ENCODE measurements at places on chromosomes 5 and 9.

- peak; percentile 38 for DNase-seq
Measured at GRCh38 chr9:21023861-21024260, 7.6 kb downstream of the HACD4 start.

DNA sequence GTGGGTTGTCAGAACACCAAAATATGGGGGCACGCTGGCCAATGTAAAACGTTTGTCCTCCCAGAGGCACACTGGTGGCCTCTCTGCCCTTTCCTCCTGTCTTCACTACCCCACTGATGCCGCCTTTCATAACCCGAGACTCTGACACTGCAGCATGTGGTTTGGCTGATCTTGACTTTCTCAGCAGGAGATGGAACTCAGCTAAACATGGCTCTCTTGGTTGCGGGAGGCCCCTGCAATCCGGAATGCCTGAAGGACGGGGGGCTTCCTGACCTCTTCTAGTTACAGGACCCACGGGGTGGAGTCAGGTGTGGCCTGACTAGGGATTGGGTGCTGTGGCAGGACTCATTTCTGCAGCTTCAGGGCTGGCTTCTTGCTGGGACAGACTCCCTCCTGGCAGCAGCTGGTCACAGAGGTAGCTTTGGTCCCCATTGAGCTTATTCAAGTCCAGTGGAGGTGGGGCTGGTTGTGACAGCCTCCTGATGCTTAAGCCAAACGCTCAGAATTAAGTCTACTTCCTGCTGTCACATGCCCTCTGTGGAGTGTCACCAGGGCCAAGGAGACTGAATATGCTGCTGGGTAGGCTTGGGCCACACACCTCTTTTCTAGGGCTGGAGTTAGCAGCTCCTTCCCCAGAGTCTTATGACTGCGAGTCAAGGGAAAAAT, 44.2 kb downstream of the NXNL2 start:
- DNase-seq: no peak

- DNase-seq: no peak
Measured at GRCh38 chr9:137293094-137293481, 9.0 kb downstream of the NRARP start.

- peak; percentile 9 for DNase-seq
Measured at GRCh38 chr9:134689321-134690181, 47.9 kb downstream of the COL5A1 start.

DNA sequence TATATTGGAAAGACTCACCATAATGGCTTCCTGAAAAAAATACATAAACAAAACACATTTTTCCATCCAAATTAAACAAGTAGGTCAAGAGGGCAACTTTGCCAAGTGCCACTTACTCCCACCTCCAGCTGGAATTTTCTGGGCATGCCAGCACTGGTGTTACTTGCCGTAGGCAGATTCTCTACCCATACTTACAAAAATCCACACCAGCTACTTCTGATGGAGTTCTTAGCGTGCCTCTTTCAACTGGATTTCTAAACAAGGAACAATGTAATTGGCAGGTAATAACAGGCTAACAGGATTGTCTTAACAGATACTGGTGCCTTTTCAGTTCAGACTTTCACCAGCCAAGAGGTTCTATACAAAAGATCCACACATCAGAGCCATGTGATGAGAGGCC, 301.4 kb downstream of the MLLT3 start:
- DNase-seq: no peak

DNA sequence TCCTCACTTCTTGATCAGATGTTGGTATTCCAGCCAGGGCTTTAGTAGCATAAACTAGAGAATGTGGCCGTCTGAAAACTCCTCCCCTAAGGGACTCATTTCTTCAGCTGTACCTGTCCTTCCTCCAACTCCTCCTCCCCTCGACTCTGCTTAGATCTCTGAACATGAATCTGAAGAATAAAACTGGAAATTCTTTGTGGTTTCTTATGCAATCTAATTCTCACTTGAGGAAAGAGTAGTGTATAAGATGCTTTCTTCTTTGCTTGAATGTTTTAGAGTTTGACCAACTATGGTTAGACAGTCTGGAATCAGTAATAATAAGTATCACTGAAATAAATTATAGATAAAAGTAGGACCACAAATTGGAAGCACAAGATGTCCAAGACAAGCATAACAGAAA, 128.5 kb downstream of the LRRC70 start:
- DNase-seq: no peak

GRCh38 chr5:922436-923280, 30.0 kb downstream of the TRIP13 start:
- DNase-seq: no peak

- DNase-seq: no peak
Measured at GRCh38 chr5:77239126-77239741, 28.8 kb downstream of the PDE8B start.

DNA sequence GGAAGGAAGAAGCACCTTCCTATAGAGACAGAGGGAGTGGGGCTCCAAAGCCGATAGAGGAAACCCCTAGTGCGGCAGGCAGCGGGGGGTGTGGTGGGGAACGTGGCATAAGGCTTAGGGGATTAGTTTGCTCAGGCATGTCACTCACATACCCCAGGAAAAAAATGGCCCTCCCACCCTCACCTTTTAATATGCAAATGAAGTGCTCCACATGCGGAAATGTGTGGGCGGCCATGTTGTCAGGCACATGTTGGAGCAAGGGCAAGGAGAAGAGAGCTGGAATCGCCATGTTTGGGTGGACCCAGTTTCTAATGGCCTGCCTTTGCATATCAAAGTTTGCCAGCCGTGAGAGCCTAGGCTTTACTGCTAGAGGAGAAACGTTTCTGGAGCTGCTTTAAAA, 758.8 kb downstream of the NR2F1-AS1 start:
- DNase-seq: no peak

DNA sequence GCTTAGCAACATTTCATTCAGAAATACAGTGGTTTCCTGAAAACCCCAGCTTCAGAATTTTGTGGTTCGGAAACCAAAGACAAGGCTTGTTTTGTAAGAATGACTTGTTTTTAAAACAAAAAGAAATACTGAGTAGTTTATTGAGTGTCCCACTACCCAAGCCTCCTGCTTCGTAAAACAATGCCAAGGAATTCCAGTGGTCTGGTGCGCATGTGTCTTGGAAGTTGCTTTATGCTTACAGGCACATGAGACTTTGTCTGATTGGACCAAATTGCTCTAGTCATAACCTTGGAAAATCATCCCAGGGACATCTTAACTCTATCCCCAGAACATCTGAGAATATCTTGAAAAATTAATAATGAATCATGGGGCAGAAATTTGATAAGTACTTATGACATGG, 77.1 kb upstream of the FST start:
- no peak for DNase-seq

GRCh38 chr5:88677376-88677895, 205.5 kb downstream of the MEF2C start:
- peak; percentile 35 for DNase-seq

GRCh38 chr9:94514722-94515121, 40.2 kb upstream of the PCAT7 start:
- no peak for DNase-seq

- DNase-seq: no peak
Measured at GRCh38 chr5:55572600-55572999, 37.8 kb upstream of the PLPP1 start.

DNA sequence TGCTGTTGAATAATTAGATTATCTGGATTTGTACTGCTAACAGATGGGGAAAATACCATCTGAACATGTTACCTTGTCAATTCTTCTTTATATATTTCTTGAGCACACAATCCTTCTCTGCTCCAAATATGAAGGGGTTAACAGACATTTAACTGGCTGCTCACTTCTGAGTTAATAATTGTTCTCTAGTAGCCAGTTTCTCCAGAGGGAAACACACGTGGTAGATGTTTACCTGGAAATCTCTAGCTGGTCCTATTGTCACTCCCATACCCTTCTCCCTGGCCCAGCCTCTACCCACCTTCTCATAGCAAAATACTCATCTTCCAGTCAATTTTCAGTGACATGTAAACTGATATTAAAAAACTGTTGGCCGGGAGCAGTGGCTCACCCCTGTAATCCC, 101.5 kb upstream of the ZNF462 start:
- DNase-seq: no peak

DNA sequence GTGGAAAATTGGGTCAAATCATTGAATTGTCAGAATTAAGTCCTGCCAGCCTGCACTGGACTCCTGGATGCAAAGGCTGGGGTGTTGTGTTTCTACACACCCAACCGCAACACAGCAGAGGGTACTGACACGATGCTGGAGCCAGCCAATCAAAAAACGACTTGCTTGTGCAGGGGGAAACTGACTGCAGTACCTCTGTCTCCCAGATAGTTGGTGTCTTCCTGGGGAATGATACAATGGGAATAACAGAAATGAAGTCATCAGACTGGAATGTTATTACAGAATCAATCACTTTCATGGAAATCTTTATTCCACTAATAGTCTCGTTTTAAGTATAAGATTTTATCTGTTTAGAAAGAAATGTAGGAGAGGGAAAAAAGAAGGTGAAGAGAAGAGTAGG, 330.3 kb downstream of the MLLT3 start:
- no peak for DNase-seq

- peak; percentile 12 for DNase-seq
Measured at GRCh38 chr5:100270023-100270771, 265.0 kb upstream of the FAM174A start.

DNA sequence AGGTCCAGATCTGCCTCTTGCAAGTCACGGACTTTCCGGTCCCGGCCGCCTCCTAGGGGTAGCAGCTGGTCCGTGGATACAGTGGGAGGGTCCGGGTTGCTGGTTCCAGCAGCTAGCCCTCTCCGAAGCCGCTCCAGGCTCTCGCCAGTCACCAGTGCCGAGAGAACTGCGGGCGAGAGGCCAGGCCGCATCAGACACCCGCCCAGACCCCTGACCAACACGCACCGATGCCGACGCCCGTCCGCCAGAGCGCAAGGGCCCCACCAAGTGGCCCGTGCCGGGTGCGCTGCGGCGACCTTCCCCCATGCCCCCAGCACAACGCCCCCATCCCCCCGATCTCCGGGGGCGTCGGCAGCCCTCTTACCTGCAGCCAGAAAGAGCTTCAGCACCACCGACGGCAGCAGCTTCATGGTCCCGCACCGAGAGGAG, 470 bp downstream of the HBEGF start:
- peak; percentile 58 for DNase-seq

GRCh38 chr5:166354332-166354731, 1937.1 kb upstream of the WWC1 start:
- DNase-seq: no peak

DNA sequence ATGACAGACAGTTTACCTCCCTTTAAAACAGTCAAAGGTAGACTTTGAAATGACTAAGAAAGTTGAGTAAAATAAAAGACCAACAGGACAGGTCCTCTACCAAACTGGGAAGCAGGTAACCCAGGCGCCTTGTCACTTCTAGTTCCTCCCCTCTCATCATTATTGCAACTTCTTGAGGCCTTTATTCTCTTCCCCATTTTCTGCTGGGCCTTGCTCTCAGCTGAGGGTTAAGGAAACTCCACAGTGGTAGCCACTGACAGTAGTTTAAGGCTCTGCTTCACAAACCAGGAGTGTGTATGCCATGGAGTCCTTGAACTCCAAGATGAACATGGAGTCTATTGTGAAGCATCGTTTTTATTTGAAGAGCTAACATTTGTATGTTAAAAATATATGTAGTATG, 36.9 kb upstream of the TCERG1 start:
- no peak for DNase-seq

DNA sequence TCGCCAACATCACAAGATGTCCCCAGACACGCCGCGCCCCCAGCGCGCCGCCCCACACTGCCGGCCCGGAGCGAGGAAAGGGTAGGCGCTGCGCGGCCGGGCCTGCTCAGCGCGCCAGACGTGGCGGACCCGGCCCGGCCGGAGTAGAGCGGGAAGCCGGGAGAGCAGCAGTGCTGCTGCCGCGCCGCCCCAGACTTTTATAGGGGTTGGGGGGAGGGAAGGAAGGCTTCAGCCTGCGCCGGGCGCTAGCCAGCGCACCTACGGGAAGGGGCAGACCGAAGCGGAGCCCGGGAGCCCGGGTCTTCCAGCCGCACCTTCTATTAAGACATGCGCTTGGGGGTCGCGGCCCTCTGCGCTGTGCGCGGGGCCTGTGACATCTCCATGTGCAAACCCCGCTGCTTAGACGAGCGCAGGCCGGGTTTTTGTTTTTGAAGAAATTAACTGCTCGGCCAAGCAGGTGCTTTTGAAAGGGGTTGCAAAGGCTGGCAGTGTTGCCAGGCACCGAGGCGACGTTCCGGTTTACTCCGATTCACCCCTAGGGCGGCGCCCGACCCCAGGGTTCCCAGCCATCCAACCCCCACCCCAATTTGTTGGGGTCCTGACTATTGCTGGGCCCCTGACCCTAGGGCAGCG, 353 bp upstream of the PAX5 start:
- no peak for DNase-seq

DNA sequence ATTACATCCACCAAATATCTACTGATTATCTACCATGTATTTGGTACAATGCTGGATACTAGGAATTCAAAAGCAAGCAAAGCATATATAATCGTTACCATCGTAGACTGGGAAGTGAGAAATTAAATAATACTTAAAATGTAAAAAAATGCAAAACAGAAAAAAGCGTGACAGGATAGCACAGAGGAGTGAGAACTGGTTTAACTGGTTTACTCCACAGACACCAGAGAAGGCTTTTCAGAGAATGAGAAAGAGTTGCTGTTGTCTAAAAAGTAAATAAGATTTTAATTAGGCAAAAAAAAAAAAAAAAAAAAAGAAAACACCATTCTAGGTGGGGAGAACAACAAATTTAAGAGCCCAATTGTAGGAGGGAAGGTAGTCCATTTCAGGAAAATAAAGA, 657.9 kb upstream of the ST8SIA4 start:
- no peak for DNase-seq

- DNase-seq: no peak
Measured at GRCh38 chr5:174273325-174273724, 227.8 kb downstream of the NSG2 start.

- no peak for DNase-seq
Measured at GRCh38 chr9:79731171-79731890, 159.6 kb downstream of the TLE4 start.

DNA sequence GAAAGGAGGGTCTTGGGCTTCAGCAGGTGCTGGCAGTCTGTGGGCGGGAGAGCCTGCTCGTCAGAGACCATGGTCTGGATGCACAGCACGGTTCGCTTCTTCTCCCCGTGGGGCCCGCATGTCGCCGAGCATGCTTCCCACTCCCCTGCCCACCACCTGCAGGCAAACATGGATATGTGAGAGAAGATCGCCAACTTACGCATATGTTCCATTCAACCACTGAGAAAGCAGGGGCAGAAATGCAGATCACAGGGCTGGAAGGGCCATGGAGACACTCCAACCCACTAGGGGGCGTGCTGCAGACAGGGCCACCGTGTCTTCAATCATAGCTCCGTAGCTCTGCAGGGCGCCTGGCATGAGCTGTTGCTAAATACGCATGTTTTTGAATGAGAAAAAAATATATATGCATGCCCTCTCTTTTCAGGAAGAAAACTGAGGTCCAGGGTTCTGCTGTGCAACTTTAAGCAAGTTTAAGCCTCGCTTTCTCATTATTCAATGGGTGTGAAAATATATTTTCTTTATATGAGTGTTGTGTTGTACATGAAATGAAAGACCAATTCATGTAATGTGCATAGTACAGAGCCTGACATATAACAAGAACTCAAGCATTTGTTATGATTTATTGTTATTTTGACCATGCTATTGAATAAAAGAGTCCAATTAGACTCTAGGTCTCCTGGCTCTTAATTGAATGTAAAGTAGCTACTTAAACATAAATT, 148.0 kb downstream of the TARS1 start:
- DNase-seq: no peak
